Left renal pelvis (tissue), 4 donors: ENCODE measurements at places on chromosomes 1 and 21.

GRCh38 chr1:44031252-44032169 lies at the start of gene SLC6A9:
Gene SLC6A9, minus strand, starts transcription at chr1:44031462. Its CDS starts 7,185 bp downstream, at chr1:44024277.
- DNase-seq: peak; percentile 42

GRCh38 chr1:11708554-11709350 lies 17.2 kb downstream of the DRAXIN start:
- DNase-seq: no peak

- no peak for DNase-seq
These were observed 13.9 kb upstream of the BCAR3 start for GRCh38 chr1:93695411-93696005.

DNA sequence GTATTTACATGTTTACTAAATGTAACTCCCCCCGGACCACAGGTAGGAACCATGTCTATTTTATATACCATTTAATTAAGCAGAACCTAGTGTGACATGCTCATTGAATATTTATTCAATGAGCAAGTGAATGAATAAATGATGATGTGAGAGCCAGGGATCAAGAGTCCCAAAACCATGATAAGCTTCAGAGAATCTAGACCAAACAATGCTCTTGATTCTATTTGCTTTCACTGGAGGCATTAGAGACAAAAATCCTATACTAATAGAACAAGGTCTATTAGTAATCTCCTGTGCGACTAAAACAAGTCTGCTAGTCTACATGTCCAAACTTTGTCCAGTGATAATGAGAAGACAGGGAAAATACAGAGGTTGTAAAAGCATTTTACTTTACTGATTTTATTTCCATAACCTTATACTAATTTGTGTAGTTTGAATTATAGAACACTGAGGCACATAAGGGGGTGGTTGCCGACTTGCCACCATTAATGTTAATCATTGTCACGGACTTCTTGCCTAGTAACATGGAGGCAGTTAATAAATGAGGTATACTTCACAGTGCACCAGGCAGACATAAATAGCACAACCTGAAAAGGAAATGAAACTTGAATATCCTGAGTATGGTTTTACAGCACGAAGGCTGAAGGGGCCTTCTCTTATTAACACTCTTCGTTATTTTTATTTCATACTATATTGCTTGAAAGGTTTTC lies 69.8 kb downstream of the TBX15 start:
- DNase-seq: no peak

DNA sequence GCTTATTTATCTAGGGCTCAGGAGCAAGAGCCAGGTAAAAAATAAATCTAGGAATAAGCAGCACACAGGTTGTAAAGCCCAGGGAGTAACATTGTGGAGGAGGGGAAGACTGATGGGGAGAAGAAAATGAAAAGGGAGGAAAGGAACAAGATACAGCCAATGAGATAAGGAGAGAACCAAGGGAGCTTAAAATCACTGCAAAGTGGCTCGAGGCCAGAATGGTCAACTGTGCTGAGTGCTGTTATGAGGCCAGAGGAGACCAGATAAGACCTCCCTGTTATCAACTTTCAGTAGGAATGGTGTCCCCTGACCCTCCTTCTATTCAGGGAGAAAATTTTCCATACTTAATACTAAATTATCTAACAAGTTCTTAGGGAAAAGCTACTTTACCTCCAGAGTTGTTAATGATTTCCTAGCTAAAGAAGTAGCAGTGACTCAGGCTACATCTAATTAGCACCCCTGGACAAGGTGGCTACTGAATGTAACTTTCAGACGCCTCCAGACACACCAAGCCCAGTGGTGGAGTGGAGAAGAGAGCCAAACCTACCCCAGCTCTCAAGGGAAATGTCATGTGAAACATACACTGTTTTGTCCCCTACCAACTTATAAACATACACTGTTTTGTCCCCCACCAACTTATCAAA lies 25.5 kb downstream of the ENAH start:
- DNase-seq: no peak

GRCh38 chr1:25433389-25434186 lies 2.9 kb downstream of the MACO1 start:
- DNase-seq: no peak

DNA sequence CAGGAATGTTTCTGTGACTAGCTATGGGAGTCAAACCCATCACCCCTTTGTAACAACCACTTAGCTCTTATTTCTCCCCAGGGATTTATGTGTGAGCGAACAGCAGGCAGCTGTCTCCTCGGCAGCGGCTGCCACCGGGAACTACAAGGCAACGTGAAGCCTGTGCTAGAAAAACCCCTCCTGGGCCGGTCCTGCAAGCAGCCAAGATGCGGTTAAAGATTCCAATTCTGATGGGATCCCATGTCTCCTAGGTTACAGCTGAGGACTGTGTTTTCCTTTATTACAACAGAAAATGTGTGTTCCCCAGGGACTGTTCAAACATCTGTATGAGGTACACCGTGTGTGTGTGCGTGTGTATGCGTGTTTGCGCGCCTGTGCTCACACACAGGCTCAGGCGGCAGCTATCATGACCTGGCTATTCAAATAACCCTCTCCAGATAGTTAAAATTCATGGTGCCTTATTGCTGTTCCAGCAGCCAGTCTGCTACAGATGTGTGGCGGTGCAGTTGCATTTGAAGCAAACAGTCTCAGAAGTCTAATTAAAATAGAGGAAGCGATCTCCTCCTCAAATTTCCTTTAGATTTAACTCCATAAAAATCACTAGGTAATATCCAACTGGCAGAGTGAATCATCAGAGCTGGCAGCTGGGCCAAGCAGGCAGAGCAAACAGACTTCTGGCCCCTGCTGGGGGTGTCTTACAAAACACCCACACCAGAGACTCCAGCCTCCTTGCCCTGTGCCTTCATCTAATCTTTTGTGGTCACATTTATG lies 68.0 kb downstream of the LMX1A start:
- no peak for DNase-seq

DNA sequence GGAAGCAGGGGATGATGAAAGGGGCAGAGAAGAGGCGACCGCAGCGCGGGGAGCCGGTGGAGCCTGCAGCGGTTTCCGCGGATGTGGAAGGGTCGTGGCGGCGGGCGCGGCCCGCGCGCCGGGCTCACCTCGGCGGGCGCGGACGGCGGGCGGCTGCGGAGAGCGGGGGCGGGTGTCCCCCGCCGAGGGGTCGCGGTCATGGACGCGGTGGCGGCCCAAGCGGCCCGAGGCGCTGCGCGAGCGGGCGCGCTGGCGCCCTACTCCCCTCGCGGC lies 572 bp downstream of the LPGAT1 start:
- no peak for DNase-seq

- no peak for DNase-seq
These were observed 19.7 kb upstream of the IFNLR1 start for GRCh38 chr1:24206516-24207394.

DNA sequence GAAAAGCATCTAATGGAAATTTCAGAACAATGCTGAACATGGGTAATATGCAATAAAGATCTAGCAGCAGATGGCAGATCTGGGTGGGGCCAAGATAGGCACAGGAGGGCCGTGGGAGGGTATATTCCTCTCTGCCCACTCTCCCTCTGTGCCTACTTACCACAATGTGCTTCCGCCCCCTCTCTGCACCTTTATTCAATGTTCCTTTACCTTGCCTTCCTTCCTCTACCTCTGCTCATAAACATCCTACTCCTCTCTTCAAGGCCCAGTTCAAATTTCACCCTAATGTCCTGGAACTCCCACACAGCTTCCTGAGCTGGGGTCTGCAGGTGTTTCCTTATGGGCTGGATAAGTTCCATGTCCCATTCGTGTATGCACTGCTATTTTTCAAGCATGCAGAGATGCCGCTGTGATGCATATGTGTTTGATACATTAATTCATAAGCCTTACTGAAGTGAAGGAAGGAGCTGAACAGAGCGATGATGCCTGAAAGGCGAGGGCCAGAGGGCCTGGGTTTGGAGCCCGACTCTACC lies 65.6 kb upstream of the EDEM3 start:
- DNase-seq: no peak

GRCh38 chr21:34919406-34919805 lies 129.7 kb downstream of the RUNX1 start:
- DNase-seq: no peak

DNA sequence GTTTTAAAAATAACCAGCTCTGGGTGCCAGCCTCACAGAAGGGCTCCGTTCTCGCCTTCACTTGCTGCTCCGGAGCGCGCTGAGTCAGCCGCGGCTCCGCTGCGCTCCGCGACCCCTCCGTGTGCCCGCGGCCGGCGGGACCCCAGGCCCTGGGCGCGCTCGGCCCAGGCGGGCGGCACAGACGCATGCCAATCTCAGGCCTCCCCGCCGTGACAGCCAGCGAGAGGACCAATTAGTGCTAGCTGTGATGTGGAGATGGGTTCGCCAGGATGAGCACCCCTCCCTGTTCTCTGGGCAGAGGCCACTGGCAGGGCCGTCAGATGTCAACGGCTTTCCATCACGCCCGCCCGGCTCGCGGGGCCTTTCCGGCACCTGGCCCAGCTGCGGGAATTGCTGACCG lies 293.8 kb downstream of the SPATA17 start:
- DNase-seq: no peak

GRCh38 chr1:11934302-11935056 lies at the start of gene PLOD1:
Gene PLOD1, plus strand, starts transcription at chr1:11934717. Its CDS starts 63 bp downstream, at chr1:11934780.
- peak; percentile 59 for DNase-seq

DNA sequence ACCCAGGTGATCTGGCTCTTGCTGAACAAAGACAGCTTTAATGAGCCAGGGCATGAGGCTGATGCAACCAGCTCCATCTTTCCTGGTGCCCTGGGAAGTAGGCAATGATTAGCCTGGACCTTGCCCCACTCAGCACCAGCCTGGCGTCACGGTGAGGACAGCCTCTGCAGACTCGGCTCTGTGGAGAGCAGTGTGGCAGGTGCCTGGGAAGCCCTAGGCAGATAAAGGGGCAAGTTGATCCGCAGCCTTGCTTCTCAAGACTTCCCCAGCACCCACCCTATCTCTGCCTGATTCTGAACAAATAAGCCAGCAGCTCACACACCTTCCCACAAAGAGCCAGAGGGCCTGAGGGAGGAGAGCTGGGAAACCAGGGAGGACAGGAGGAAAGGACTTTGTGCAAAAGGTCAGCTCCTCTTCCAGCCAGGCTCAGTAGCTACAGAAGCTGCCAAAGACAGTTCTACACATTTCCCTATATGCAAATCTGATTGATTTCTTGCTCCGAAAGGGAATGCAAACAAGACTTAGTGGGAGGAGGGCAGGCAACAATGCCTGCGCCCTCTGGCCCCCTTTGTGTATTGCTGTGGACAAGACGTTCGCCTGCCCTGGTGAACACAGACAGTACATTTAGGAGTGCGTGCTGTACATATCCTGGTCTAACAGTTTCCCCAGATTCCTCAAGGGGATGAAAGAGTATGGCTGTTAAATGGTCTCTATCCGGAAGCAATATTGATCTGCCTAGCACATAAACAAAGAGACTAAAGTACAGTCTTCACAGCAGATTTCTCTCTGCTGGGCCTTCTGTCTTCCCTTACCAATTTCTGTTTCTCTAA lies 63.8 kb downstream of the BCAR3 start:
- no peak for DNase-seq

DNA sequence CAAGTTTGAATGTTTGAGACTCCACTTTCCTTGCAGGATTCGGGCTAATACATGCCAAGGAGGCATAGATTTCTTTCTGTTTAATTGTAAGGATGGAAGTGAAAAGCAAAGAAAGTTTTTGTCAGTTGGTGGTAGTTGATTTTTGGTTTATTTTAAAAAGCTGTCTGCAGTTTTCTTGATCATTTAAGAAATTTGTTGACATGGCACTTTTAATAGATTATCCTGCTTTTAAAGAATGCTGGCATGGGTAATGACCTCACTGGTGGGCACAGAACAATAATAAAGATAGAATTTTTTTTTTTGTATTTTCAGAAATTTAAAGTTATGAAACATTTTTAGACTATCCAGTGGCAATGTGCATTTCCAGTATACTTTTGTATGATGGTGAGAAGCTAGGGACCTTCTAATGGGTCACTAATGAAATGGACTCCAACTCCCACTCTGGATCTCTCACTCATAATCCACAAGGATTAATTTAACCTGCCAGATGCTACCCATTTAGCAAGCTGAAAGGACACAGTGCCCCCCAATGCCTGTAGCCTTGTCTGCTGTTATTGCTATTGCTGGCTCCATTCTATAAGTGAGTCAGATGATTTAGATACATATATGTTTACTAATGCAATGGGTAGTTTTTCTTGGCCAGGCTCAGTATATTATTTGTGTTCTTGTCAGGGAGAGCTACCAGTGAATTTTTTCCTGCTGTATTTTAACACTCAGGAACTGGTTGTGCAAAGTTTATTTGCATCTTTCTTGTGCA lies 190.2 kb upstream of the SGIP1 start:
- no peak for DNase-seq

GRCh38 chr1:108067884-108068540 lies 103.0 kb upstream of the VAV3 start:
- no peak for DNase-seq

GRCh38 chr21:24046829-24047443 lies 1560.3 kb downstream of the MRPL39 start:
- DNase-seq: no peak

- no peak for DNase-seq
These were observed 691 bp upstream of the KIFAP3 start for GRCh38 chr1:170075186-170075585.

GRCh38 chr1:18811733-18812452 lies 47.6 kb downstream of the TAS1R2 start:
- no peak for DNase-seq

GRCh38 chr1:29683472-29683871 lies 447.1 kb downstream of the PTPRU start:
- no peak for DNase-seq

DNA sequence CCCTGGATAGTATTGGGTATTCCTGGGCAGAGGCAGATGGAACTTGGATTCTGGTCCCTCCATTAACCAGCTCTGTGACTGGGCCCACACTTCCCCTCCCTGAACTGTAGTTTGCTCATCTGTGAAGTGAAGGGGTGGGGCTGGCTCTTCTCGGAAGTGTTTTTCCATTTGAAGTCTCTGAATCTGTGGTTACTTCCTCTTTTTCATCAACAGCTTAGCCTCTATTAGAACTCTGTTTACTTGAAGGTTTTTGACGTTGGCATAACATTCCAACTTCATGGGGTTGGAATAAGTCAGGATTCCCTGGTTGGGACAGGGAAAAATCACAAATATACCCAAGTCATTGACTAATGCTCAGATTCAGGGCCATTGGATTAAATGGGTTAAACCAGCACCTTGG lies 3.6 kb downstream of the KIAA0040 start:
- DNase-seq: no peak

GRCh38 chr1:237492359-237492758 lies 398.4 kb downstream of the ZP4 start:
- no peak for DNase-seq

GRCh38 chr1:110151175-110151669 lies 928 bp downstream of the SLC6A17 start:
- no peak for DNase-seq

- no peak for DNase-seq
These were observed 8.2 kb downstream of the TBX15 start for GRCh38 chr1:118979754-118980575.

GRCh38 chr1:8169364-8170058 lies 143.4 kb upstream of the ERRFI1 start:
- DNase-seq: peak; percentile 80
